Amygdala (tissue), 56 donors: ENCODE measurements at places on chromosomes 6 and 20.

DNA sequence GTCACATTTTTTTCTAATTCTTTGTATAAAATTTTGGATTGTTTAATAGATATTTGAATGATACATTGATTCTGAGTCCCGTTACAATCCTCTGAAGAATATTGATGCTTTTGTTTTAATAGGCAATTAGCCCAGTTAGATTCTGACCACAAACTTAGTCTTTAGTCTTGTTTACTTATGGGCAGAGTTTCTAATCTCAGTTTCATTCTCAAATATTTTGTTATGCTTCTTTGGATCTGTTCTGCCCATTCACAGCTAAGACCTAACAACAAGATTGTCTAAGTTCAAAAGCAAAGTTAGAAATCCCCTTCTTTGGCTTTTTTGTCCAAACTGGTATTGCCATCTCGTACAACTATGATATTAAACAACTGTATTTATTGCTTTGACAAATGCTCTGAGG, 58.0 kb downstream of the TBXT start:
- no peak for DNase-seq

DNA sequence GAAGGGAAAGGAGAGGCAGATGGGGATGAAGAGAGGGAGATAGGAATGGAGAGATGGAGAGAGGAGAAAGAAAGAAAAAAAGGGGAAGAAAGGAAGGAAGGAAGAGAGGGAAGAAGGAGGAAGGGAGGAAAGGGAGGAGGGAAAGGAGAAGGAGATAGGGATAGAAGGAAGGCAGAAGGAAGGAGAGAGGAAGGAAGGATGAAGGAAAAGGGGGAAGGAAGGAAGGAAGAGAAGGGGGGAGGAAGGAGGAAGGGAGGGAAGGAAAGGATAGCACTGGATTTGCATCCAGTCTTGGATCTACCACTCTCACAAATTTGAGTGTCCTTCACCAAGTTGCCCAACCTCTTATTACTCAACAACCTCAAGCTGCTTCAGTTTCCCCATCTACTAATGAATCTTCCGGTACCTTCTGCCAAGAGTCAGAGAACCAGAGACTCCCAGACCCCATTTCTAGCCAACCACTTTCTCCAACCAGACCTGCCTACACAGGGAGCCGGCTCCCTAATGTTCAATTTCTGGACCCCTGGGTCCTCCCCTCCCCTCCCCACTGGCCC, 79.7 kb upstream of the FOXP4 start:
- no peak for DNase-seq

DNA sequence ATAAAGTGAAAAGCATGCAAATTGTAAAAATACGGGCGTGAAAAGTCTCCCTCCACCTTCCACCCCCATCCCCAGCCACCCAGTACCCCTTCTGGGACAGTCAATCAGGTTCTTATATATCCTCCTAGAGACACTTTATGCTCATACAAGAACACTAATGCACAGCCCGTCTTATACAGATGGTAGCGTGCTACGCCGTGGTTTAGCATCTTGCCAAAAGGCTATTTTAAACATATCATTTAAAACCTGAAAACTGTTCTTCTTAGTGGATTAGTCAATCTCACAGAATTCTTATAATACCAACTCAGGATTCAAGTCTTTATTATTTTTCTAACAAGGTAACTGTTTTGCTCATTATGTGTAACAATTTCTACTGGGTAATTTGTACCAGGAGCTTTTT, 57.2 kb upstream of the MRPS10 start:
- DNase-seq = no peak

DNA sequence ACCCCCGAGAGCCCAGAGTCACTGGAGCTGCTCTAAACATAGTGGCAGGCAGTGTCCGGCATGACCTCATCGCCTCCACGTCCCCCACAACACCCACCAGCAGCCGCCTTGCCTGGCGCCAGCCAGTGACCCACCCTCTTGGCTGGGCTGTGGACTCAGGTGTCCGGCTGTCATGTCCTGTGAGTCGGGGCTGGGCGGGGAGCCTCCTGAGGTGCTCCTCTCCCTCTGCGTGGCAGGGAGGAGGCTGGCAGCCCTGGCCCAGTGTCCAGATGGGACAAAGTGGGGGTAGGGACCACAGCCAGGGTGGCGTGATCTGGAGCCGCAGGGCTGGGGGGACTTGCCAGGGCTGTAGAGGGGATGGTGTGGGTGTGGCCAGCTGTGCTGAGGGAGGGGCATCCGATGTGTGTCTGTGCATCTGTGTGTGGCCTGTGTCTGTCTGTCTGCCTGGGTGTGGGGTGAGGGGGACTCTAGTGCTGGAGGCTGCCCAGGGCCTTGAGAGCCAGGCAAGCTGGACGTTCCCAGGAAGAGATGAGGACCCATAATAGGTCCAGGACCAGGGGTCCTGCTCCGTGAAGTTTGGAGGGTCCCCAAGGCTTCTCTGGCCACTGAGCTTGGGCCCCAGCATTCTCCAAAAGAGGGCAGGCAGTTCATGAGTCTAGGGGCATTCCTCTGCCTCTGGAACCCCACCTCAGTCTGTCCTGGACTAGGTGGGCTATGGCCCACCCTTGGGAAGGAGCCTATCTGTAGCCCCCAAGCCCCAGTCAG, 2.3 kb upstream of the SOX18 start:
- DNase-seq = no peak

- DNase-seq = no peak
Measured at GRCh38 chr6:113674075-113674474, 183.1 kb upstream of the MARCKS start.

GRCh38 chr6:3278691-3279090, 19.9 kb downstream of the PSMG4 start:
- no peak for DNase-seq

DNA sequence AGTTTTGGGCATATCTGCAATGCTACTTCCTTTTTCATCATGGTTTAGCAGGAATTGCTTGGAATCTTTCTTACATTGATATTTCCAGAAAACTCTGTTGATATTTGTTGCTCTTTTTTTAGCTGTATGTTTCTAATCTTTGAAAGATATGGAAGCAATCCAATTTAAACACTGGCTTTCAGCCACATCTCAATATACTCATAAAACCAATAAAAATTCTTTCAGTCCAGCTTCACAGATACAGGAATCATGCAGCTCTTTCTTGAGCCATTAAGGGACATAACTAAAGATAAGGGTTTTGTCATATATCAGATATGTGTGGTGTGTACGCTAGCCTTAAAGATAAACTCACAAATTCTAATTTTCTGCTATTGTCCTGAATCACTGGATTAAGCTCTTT, 47.4 kb downstream of the PKIB start:
- DNase-seq = no peak

- DNase-seq = no peak
Measured at GRCh38 chr6:169529931-169530751, 171.7 kb downstream of the WDR27 start.

DNA sequence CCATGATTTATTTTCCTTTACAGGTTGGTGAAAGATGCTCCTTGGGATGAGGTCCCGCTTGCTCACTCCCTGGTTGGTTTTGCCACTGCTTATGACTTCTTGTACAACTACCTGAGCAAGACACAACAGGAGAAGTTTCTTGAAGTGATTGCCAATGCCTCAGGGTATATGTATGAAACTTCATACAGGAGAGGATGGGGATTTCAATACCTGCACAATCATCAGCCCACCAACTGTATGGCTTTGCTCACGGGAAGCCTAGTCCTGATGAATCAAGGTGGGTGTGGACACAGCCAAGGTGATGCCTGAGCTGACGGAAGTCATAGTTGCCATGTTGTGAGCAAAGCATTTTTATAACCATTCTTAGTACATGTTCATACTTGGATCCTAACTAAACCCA, 34.6 kb upstream of the CALHM6 start:
- DNase-seq = no peak

- no peak for DNase-seq
Measured at GRCh38 chr6:130218134-130218533, 4.6 kb downstream of the SAMD3 start.

DNA sequence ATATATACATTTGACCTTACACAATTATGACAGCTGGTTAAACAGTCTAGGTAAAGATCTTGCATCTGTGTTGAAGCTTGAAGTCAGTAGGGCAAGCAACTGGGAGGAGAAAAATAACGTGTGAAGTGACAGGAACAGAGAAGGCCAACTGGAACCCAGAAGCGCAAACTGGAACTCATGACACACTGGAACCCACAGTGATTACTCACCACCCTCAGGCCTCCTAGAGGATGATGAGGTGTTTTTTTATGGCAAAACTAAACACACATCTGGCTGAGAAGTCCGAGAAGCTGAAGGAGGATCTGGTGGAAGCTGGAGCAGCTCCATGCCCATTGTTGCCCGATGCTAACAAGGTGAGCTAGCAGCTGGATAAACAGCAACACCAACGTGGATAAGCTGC, 108.1 kb downstream of the TMEM200A start:
- no peak for DNase-seq

DNA sequence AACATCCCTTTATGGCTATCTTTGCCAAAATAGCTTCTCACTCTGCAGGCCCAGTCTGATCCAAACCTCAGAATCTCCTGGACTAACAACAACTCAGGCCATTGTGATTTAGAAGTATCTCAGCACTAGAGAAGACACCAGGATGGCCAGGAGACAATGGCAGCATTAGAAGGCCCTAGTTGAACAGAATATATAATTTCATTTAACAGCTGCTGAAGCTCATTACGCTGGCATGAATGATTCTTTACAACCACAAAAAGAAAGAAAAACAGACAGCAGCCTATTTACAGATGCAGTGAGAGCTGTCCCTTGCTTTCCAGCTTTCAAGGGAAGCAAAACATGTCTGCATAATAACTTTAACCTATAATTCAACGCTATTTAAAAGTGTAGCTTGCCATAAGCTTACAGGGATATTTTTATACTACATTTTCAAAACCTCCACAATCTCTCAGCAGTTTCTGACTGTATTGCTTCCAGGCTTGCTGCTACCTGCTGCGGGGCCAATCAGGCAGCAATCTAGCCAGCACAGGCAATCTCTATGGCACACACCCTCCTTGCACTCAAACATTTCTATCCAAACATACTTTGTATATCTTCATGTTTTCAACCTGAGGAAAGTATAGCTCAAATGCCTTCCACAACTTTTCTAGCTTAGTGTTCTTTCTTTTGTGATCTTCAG, 107.3 kb downstream of the OGFRL1 start:
- DNase-seq = no peak

GRCh38 chr6:85250586-85251220, 199.2 kb upstream of the NT5E start:
- DNase-seq = no peak

GRCh38 chr20:10322073-10323012, 103.7 kb downstream of the SNAP25 start:
- no peak for DNase-seq

DNA sequence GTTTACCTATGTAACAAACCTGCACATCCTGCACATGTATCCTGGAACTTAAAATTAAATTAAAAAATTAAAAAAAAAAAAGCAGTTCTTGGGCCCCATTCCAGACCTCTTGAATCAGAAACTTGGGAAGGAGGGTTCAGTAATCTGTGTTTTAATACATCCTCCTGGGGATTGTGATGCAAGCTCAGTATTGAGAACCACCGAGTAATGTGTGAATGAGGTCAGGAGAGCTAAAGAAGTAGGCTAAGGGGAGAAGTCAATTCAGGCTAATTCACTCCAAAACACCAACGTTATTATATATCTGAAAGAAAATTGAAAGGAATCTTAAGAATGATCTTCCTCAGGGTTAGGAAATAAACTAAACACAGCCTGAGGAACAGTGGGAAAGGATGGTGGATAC, 120.4 kb downstream of the RNF144B start:
- no peak for DNase-seq

DNA sequence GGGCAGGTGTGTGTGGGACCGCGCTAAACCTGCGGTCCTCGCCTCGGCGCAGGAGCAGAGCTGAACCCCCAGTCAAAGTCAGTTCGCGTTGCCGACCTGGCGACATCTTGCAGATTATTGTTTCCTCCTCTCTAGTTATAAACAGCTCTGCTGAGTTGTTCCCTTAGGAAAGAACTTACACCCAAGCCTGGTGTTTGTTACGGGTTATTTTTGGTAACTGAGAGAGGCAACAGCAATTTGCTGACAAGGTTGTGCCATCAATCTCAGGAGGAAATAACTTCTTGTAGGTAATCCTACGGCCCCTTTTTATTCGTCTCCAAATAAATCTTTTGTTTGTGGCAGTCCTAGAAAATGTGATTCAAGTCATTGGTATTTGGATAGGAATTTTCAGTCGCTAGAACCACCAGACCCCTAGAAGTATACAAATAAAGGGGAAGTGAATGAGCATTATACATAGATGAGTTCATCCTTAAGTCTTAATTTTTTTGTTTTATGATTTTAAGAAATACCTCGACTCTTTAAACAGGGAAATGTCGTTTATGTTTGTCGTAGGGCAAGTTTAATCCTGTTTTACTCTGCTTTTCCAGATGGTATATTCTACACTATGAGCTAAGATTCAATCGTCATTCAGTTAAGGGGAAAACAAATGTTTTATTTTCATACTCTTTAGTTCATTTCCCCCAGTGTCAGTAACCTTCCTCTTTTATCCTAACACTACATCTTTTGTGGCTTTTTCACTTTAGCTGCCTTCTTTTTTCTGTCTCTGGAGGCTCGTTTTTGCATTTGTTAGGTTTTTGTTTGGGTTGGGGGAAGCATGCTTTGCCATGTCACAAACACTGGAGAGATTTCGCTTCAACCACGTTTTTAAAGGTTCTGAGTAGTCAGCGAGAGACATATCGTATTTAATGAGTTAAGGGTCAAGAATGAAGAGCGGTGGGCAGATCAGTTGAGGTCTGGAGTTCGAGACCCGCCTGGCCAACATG, 1.2 kb downstream of the PM20D2 start:
- no peak for DNase-seq

GRCh38 chr6:67300430-67301040, 1334.5 kb upstream of the ADGRB3 start:
- DNase-seq = no peak

DNA sequence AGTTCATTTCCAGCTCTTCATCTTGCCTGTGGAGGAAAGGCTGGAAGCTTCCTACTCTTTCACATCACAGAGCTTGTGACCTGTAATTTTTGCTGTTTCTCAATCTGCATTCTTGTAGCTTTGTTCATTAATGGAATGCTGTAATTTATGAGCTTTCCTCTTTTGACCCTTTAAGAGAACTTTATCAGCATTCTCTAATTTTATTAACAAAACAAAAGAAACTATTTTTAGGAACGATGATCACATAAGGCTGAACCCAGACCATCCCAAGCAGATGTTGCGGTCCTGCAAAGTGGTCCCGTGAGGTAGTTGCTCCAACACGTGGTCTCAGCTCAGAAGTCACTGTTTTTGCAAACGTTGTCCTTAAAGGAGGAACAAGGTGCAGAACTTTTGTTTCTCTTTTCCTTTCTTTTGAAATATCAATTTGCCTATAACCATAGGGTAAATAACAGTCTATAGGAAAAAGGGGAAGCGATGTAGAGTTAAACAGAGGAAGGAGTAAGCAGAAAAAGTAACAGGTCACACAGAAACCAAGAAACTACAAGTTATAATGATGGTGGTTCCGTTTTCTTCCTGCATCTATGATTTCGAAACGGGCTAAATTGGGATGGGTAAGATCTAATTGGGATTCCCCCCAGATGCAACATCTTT, 121.3 kb upstream of the PHACTR1 start:
- DNase-seq = no peak

GRCh38 chr20:52294106-52294628, 102.6 kb upstream of the ZFP64 start:
- DNase-seq = no peak
